ENCODE measurements at places on chromosomes 1 and 21.

DNA sequence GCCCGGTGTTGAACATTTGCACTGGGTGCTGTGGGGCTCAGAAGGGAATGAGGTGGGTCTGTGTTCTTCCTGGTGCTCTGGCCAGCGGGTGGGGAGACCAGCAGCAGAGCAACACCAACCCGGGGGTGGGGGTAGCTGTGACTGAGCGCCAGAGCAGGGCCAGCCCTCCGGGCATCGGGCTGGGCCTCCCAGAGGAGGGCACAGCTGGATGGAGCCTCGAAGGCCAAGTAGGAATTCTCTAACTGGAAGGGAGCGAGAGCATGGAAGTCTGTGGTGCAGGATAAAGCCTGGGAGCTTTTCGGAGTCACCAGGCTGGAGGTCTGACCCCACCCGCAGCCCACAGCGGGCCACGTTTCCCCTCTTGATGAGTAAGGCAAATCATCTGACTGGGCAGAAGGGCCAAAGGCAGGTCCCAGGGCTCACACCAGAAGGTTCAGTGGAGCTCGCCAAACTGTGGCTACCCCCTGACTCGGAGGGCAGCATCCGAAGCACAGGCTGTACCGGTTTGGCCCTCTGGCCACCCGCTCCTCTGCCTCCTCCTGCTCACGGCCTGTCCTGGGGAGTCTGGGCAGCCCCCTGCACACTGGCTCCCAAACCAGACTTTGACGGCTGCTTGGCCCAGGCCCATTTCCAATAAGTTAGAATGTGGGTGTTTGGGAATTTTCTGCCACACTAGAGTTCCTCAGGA lies 18.8 kb downstream of the SLC1A7 start:
- no peak for DNase-seq

GRCh38 chr1:164644774-164645644 lies 86.0 kb downstream of the PBX1 start:
- DNase-seq: no peak

- DNase-seq: no peak
Observed at GRCh38 chr21:38440746-38441145, 57.5 kb downstream of the ERG start.

DNA sequence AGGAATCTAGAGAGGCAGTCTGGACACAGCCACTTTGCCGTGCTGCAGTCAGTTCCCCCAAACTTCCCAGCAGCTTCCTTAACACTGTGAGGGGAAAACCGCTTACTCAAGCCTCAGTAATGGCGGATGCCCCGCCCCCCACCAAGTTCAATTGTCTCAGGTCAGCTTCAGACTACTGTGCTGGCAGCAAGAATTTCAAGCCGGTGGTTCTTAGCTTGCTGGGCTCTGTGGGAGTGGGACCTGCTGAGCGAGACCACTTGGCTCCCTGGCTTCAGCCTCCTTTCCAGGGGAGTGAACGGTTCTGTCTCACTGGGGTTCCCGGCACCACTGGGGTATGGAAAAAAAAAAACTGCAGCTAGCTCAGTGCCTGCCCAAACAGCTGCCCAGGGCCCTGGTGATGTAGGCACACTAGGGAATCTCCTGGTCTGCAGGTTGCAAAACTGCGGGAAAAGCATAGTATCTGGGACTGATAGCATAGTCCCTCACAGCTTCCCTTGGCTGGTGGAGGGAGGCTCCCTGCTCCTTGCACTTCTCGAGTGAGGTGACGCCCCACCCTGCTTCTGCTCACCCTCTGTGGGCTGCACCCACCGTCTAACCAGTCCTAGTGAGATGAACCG lies 23.7 kb upstream of the HFM1 start:
- no peak for DNase-seq

DNA sequence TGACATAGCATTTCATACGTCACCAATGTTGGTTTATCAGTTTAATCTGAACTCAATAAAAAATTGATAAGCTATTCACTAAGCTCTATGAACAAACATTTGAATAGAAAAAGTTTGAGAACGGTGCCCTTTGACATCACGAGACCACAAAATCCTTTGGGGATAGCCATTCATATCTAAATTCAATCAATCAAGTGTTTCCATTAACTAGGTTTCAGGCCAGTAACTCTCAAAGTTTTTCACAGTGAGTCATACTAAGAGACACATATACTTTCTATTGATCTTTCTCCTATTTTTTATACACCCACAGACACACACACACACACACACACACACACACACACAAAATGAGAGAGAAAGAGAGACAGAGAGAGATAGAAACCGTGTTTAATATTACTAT lies 235.4 kb upstream of the SNX7 start:
- DNase-seq: no peak

DNA sequence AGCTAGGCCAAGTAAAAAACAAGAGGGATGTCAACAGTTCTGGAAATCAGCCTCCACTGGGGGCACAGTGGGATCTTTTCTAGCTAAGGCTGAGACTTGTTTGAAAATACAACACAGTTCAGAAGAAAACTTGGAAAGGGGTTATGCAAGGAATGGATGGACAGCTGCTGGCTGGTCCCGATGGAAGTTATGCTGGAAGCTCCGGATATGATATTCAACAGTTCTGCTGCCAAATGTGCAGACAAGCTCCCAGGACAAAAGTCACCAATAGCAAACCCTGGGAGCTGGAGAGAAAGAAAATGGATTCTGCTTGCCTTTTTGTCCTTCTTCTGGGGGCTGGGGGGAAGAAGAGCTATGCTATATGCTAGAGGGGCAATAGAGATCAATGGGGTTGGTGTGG lies 14.3 kb downstream of the LMX1A start:
- no peak for DNase-seq

DNA sequence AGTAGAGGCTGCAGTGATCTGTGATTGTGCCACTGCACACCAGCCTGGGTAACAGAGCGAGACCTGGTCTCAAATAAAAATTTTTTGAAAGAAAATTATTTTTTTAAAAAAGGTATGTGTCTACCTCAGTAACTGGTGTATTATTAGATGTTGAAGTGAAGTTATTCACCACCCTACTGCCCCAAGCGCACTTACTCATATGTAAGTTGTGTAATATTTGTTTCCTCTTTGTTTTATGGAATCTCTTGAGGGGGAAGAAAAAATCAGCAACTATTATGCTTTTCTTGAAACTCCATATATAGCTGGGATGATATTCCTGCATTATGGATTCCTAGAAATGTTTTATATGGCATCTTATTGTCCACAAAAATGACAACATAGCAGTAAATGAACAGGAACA lies 21.3 kb downstream of the RBM15 start:
- DNase-seq: no peak

- no peak for DNase-seq
Observed at GRCh38 chr1:2151252-2151651, 43.3 kb downstream of the FAAP20 start.

- DNase-seq: no peak
Observed at GRCh38 chr1:243260221-243260880, 4.5 kb downstream of the SDCCAG8 start.

- DNase-seq: no peak
Observed at GRCh38 chr1:116122955-116123757, 12.0 kb downstream of the MAB21L3 start.

GRCh38 chr1:94314222-94314858 lies 77.0 kb upstream of the ARHGAP29 start:
- no peak for DNase-seq

GRCh38 chr1:189216886-189217285 lies 1260.8 kb downstream of the BRINP3 start:
- no peak for DNase-seq

DNA sequence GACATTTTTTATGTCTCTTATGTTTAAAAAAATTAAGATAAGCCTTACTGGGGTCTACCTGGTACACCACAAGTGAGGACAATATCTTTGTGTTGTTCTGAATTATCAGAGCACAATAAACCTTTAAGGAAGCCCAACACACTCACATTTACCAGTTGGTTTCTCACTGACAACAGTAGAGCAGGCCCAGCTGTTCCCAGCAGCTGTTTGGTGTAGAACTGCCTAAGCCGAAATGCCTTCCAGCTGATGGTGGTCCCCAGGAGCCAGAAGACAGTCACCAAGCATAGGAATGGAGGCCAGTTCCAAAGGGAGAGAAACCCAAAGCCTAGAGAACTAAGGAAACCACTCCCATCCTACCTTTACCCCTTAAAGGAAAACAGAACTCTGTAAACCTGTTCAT lies 428.6 kb upstream of the CAMK1G start:
- DNase-seq: no peak
